ENCODE measurements at places on chromosomes 7 and 10.

DNA sequence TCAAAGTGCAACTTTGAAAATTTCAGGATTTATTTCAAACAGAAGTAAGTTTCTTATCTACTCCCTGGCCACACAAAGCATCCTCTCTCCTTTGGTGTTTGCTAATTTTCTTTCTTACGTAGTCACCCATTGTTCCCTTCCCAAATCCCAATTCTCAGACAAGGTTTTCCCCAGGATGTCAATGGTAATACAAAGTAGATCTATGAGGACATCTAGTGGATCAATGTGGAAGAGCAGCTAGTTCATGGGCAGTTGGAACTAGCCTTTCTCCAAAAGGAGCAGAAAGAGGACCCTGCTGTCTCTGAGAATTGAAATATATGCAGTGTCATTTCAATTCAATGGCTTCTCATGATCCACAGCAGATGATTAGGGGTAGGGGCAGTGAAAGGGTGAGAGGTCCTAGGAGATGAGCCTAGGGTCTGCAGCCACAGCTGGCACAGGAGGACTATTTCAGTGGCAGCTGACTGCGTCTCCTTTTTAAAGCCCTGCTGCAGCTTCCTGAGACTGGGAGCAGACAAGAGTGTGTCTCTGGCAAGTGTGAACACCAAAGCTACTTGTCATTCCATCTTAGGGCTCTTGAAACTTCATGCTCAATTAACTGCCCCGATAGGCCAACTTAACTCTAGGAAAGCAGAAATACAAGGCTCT is 632.6 kb downstream of the KCNMA1 start:
- no peaks in the 10 kb centered on the region for H3K4me1 ChIP-seq
- no peak overlapping the region for H3K27ac ChIP-seq
- no peak overlapping the region for H3K4me3 ChIP-seq
- no peaks in the 10 kb centered on the region for H3K27me3 ChIP-seq

DNA sequence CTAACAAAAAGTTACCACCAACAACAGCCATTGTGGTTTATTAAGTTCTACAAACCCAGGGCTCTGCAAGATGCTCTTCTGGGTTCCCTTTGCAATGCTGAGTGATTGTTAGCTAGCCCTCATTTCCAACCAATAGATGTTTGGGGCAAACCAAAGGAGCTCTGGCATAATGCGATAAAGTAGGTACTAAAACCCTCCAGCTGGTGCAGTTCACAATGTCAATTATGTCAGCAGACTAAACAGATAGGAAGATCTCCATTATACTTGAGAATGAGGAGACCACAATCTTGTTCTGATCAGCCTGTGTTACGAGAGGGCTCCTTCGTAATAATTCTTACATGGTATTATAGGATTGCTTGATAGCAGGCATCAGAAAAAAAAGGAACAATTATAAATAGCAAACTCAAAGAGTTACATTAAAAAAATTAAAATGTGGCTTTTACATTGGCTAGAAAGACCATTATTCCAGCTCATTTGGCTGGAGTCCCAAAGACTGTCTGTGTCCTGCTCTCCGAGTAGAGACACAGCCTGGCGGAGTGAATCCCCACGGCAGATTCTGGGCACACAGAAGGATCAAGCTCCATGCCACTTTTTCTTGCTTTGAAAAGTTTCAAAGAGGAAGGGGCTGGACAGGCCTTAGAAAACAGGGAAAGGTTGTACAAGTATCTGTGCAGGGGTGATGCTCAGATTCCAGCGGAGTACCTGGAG is 93.8 kb downstream of the ZRANB1 start:
- peaks cover 3% of the 10 kb centered on the region for H3K36me3 ChIP-seq
- peak overlapping the region; percentile 66 for H3K27ac ChIP-seq
- H3K27me3 ChIP-seq = no peaks in the 10 kb centered on the region
- H3K4me1 ChIP-seq = peaks cover 31% of the 10 kb centered on the region
- peak; percentile 31 for DNase-seq

- no peaks in the 10 kb centered on the region for H3K4me1 ChIP-seq
- H3K4me3 ChIP-seq = no peak overlapping the region
- H3K27ac ChIP-seq = no peak overlapping the region
- peak; percentile 66 for DNase-seq
- H3K27me3 ChIP-seq = no peaks in the 10 kb centered on the region
- no peaks in the 10 kb centered on the region for H3K36me3 ChIP-seq
Measured at GRCh38 chr10:51092402-51092801, 18.1 kb downstream of the PRKG1 start.

DNA sequence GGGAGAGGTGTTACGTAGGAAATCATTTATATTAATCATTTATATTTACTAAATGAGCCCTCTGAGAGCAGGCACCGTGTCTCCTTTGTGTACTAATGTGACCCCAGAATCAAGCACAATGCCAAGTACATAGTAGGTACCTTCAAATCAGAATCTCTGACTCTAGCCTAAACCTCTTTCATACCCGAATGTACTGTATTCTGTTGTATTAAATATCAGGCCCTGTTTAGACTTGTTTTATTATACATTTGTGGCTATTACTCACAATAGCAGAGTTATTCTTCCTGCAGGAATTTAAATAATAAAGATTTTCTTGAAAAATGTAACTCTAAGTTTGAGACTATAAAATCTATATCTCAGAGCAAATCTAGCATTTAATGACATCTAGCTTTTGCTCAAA is 297.3 kb downstream of the EXOC4 start:
- no peak for DNase-seq
- no peak overlapping the region for H3K4me3 ChIP-seq
- H3K27me3 ChIP-seq = no peaks in the 10 kb centered on the region
- H3K4me1 ChIP-seq = no peaks in the 10 kb centered on the region

DNA sequence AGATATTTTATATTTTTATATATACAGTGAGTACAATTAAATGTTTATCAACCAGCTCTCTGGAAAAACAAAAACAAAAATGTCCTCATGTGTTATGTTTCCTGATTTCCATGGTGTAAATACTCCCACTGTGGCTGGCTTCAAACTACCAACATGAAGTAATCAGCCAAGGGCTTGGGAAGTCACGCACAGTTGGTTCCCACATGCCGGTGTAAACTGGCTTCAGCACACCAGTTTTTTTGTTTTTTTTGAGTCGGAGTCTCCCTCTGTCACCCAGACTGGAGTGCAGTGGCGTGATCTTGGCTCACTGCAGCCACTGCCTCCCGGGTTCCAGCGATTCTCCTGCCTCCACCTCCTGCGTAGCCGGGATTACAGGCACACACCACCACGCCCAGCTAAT is 11.8 kb downstream of the OSBPL3 start:
- no peak overlapping the region for H3K4me3 ChIP-seq
- H3K27ac ChIP-seq = no peak overlapping the region
- DNase-seq = no peak
- H3K36me3 ChIP-seq = no peaks in the 10 kb centered on the region
- peaks cover 23% of the 10 kb centered on the region for H3K4me1 ChIP-seq

DNA sequence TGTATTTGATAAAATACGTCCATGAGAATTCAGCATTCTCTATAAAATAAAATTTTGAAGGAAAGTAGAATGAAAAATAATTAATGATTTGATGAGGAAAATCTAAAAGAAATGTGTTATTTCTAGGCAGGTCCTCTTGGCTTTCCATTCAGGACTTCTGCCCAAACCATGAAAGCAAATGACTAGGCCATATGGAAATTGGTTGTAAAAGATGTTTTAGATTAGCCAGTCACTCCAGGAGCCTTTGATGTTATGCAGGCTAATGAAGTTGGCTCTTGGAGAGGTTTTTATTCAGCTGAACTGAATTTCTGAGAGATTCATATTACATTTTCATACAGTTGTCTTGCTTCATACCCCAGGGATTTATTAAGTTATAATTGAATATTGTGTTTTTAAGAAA is 452.8 kb downstream of the SDK1 start:
- H3K27ac ChIP-seq = no peak overlapping the region
- DNase-seq = peak; percentile 4
- H3K4me3 ChIP-seq = no peak overlapping the region
- H3K27me3 ChIP-seq = no peaks in the 10 kb centered on the region
- H3K4me1 ChIP-seq = no peaks in the 10 kb centered on the region

- H3K4me1 ChIP-seq = peaks cover 4% of the 10 kb centered on the region
- H3K27ac ChIP-seq = no peak overlapping the region
- no peak overlapping the region for H3K4me3 ChIP-seq
- H3K36me3 ChIP-seq = peaks cover 2% of the 10 kb centered on the region
- no peak for DNase-seq
- no peaks in the 10 kb centered on the region for H3K27me3 ChIP-seq
Measured at GRCh38 chr7:88217675-88218428, 2.0 kb downstream of the SRI start.

DNA sequence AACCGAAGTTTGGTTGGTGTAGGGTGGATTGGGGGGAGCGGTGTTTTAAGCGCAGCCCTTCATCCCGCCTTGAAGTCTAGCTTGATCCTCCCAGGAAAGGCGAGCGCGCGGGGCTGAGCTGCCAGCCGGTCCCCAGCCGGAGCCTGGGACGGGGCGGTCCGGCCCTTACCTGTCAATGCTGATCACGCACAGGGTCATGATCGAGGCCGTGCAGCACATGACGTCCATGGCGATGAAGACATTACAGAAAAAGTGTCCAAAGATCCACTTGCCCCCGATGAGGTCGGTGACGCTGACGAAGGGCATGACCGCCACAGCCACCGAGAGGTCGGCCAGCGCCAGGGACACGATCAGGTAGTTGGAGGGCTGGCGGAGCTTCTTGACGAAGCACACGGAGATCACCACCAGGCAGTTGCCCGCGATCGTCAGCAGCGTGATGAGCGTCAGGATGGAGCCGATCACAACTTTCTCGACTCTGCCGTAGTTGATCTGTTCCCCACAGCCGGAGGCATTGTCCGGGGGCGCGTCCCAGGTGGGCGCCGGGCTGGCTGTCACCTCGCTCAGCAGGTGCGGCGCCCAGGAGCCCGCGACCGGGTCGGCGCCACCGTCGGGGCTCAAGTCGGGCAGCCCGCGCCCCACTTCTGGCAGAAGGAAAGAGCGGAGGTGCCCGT is 740 bp downstream of the HTR7 start:
- peak overlapping the region; percentile 34 for H3K4me3 ChIP-seq
- peaks cover 3% of the 10 kb centered on the region for H3K27me3 ChIP-seq
- H3K27ac ChIP-seq = no peak overlapping the region
- DNase-seq = no peak

- no peaks in the 10 kb centered on the region for H3K27me3 ChIP-seq
- H3K4me3 ChIP-seq = no peak overlapping the region
- H3K36me3 ChIP-seq = no peaks in the 10 kb centered on the region
- DNase-seq = no peak
Measured at GRCh38 chr7:18535810-18536415, 40.4 kb downstream of the HDAC9 start.

DNA sequence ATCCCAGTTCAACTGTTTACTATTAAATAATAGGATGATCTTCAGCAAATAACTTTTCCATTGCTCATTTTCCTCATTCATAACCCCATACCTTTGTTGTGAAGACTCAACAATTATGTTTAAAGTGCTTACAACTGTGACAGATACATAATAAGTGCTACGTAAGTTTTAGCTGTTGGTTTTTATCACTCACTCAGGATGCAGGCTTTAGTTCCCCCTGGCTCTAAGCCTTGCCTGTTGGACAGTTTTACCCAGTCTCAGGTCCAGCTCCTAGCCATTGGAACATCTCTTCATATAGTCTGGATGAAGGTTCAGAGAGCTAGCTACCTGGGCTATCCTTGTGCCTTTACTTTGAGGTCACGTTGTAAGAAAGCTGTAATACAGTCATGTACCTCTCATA is 353.2 kb downstream of the CRPPA start:
- peaks cover 2% of the 10 kb centered on the region for H3K27me3 ChIP-seq
- H3K36me3 ChIP-seq = no peaks in the 10 kb centered on the region
- H3K4me1 ChIP-seq = peaks cover 4% of the 10 kb centered on the region

GRCh38 chr7:82053453-82054032 is 283.7 kb upstream of the HGF start:
- peaks cover 14% of the 10 kb centered on the region for H3K4me1 ChIP-seq

GRCh38 chr10:23892296-23892695 is 316.6 kb upstream of the KIAA1217 start:
- H3K4me1 ChIP-seq = no peaks in the 10 kb centered on the region
- H3K27ac ChIP-seq = no peak overlapping the region
- no peaks in the 10 kb centered on the region for H3K36me3 ChIP-seq
- H3K4me3 ChIP-seq = no peak overlapping the region
- no peak for DNase-seq
